NCI-H2171 (cell line): ENCODE measurements at places on chromosomes 6 and 20.

GRCh38 chr20:48321271-48321670 lies 506.5 kb downstream of the PREX1 start:
- no peak for DNase-seq

DNA sequence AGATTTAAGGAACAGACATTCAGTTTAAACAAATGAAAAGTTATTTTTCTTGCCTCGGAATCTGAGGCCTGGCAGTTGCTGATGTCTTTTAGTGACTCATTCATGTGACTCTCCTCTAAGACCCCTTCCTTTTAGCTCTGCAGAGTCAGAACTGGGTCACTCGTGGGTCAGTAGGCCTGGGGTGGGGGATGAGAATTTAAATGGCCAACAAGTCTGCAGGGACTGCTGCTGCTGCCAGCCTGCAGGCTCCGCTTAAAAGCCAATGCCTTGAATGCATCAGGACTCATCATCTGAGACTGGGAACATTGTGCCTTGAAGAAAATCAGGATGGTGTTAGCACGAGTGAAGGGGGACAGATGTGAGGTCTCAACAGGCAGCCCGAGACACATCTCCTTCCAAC lies 404.3 kb downstream of the CDH26 start:
- no peak for DNase-seq

GRCh38 chr6:29419516-29419915 lies 4.8 kb downstream of the OR12D1 start:
- no peak for DNase-seq

- no peak for DNase-seq
These were observed 52.1 kb downstream of the BMP2 start for GRCh38 chr20:6819599-6819998.

DNA sequence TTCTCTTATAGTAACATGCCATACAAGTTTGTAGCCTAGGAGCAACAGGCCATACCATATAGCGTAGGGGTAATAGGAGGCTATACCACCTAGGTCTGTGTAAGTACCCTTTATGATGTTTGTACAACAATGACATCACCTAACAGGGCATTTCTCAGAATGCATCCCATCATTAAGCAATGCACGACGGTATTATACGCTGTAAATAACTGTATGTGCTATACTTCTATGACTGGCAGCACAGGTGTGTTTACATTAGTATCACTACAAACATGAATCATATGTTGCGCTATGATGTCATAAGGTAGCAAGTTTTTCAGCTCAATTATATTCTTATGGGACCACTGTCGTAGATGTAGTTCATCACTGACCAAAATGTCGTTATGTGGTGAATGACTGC lies 31.0 kb downstream of the ADNP start:
- DNase-seq = no peak

GRCh38 chr20:52340036-52340634 lies 148.6 kb upstream of the ZFP64 start:
- peak; percentile 39 for DNase-seq

- DNase-seq = no peak
These were observed 260.0 kb downstream of the ERMARD start for GRCh38 chr6:170011204-170012036.

DNA sequence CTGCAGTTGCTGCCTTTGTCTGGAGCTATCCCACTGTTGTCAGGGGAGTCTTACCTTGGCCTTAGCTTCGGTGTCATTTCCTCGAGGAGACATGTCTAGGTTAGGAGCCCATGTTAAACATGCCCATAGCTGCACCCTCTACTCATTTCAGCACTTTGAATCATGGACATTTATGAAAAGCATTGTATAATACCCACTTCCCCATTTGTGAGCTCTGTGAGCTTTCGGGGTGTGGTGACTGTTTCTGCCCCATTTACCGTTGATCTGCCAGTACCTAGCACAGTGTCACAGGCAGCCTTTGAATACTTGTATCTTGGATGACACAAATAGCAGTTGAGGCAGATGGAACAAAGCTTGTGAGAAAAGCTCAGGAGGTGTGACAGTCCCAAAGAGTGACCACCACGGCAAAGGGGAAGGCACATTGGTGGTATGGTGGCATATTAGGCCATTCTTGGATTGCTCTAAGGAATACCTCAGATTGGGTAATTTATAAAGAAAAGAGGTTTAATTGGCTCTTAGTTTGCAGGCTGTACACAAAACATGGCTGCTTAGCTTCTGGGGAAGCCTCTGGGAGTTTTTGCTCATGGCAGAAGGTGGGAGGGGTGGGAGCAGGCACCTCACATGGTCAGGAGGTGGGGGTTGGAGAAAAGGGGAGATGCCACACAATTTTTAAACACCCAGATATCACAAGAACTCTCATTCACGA lies 42.0 kb downstream of the JARID2 start:
- no peak for DNase-seq

GRCh38 chr20:9323622-9324021 lies 190.8 kb upstream of the LAMP5 start:
- no peak for DNase-seq

- DNase-seq = no peak
These were observed 64.9 kb upstream of the NEDD9 start for GRCh38 chr6:11297376-11297729.

- DNase-seq = no peak
These were observed 829 bp downstream of the MANBAL start for GRCh38 chr20:37290158-37290810.

- no peak for DNase-seq
These were observed 494.1 kb upstream of the CITED2 start for GRCh38 chr6:139868576-139868975.

DNA sequence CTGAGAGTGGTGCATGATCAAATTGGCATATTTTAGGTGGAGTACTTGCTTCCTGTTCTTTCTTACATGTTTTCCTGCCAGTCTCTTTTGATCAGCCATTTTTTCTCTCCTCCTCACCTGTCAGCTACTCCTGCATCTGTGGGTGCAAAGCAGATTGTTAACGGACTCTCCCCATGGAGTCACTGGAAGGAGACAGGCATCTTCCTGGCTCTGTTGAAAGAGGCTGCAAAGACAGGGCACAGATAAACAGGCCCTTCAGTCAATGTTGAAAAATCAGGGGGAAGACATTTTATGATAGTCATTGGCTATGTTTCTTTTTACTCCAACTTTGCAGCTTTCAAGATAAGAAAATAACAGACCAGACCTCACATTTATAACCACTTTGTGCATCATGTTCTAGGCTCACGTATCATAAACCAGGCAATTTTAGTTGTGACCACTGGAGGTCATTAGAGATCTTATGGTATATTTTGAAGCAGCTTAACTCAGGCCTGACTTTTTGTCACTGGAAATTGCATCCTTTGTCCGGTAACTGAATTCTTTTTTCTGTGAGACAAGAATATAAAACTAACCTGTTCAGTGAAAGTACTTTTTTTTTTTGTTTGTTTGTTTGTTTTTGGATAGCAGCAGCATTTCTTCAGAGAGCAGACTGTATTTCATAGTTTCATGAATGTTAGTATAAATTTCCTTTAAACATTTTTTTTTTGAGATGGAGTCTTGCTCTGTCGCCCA lies 20.1 kb downstream of the ECT2L start:
- DNase-seq = peak; percentile 34

GRCh38 chr6:169663468-169663867 lies 38.4 kb downstream of the WDR27 start:
- DNase-seq = no peak

- DNase-seq = no peak
These were observed 99.9 kb downstream of the PRND start for GRCh38 chr20:4821590-4821989.

DNA sequence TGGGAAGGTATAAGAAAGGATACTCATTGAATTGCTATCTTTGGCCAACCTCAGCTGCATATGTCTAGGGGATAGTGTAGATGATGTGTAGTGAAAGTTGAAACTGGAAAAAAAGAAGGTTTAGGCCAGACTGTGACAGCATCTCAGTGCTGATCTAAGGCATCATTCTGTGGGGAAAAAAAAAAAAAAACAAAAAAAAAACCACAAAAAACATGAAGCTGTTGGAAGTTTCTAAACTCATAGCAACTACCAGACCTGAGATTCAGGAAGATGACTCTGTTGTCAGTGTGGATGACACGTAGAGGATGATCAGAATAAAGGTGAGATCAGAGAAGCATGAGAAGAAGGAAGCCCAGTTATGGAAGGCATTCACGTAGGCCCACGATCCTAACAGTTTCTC lies 100.8 kb upstream of the CNKSR3 start:
- DNase-seq = no peak

DNA sequence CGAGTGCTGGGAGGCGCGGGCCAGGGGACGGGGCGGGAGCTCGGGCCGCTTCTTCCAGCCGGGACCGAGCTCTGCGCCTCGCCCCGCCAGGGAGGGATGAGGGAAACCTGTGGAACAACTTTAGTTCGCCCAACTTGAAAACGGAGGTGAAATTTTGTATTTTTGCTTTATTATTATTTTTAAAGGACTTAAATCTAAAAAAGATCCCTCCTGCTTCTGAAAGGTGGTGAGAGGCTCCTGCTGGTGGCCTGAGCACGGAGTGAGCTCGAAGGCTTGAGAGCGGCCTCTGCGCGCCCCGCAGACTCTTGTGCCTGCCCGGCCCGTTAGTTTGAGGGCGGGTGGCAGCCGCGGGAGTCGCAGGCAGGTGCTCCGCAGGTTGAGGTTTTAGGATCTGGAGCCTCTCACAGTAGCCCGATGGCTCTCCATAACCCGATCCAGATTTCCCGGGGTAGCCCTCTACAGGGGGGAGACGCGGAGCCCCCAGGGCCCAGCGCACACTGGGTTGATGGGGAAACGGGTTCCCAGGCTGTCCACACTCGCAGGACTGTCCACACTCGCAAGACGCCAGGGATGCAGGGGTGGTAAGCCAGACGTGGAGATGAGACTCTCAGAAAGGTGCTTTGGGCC lies 46.2 kb upstream of the SUPT3H start:
- no peak for DNase-seq

- peak; percentile 7 for DNase-seq
These were observed 8.9 kb downstream of the SLC16A10 start for GRCh38 chr6:111096246-111096645.

DNA sequence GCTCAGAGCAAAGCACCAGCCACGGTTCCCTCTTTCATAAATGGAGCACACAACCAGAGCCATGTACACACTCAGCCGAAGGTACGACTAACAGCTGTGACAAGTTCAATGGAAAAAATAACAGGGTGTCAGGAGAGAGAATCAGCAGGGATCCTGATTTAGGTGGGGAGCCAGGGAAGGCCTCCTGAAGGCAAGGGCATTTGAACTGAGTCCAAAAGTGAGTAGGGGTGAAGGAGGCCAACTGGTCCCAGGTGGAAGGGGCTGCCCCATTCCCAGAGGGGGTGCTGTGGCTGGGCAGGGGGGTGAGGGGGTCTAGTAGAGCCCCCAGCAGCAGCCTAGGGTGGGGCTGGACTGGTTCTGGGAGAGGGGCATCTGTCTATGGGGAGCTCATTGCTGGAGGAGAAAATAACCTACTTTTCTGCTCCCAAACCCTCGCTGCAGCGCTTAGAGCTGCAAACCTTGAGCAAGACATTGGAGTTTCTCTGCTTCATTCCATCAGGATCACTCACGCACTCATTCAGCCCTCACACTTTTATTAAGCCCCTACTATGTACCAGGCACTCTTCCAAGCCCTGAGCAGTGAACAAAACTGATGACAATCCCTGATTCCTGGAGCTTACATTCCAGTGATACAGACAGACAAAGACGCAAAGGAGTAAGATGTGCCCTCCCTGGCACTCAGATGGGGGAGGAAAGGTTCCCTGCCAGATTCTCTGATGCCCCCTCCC lies 113.5 kb downstream of the TOX2 start:
- DNase-seq = no peak

GRCh38 chr6:30884521-30885480 lies 482 bp downstream of the DDR1 start:
- no peak for DNase-seq

DNA sequence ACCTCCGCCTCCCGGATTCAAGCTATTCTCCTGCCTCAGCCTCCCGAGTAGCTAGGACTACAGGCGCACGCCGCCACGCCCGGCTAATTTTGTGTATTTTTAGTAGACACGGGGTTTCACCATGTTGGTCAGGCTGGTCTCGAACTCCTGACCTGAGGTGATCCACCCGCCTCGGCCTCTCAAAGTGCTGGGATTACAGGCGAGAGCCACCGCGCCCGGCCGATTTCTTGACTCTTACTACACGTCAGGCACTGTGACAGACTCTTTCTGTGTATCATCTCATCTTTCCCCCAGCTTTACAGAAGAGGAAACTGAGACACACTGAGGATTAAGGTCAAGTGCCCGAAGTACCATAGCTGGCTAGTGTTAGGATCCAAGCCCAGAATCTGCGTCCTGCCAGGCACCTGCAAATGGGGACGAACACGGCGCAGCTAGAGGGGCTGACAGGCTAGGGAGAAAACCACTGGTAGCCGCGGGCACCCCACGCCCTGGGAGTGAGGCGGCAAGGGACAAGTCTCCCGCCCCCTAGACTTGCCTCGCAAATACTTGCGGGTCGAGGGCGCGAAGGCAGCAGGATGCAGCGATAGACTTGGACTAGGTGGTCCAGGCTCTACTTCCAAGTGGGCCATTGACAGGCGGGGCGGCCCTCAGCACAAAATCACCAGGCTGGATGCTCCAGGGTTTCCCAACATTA lies 1.1 kb upstream of the TAF8 start:
- DNase-seq = no peak

DNA sequence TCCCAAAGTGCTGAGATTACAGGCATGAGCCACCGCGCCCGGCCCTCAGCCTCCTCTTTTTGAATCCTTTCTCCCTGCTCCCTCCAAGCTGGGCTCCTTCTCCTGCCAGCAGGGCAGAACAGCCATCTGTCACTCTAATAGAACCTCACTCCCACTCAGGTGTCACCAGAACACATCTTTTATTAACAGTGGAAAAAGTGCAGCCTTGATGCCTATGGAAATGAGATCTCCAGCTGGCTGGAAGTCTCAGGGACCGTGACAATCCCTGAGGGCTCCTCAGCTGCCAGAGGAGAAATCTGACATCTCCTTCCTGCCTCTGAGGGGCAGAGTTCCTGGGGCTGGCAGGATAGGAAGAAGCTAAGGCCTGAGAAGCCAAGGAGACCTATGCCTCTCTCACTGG lies 28.0 kb downstream of the TMC2 start:
- DNase-seq = peak; percentile 97

- no peak for DNase-seq
These were observed 19.4 kb downstream of the COL11A2 start for GRCh38 chr6:33172688-33173534.

DNA sequence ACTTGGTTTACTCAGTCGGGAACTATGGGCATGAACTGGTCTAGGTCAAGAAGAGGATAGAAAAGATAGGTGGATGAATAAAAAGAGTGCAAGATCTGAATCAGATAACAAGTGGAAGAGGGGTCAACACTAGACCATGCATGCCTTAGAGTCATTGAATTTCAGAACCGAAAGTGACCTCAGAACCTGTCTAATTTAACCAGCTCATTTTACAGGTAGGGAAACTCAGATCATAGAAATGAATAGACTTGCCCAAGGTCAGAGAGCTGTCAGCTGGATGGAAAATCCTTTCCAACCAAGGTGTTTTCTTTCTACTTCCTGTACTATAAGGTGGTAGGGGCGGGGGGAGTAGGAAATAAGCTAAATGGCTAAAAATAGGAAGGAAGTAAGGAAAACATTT lies 121.4 kb upstream of the ADGRF1 start:
- no peak for DNase-seq

GRCh38 chr6:112190164-112190563 lies 64.2 kb downstream of the LAMA4 start:
- no peak for DNase-seq

- no peak for DNase-seq
These were observed 24.5 kb downstream of the PYGB start for GRCh38 chr20:25272223-25273000.

GRCh38 chr6:111668410-111668809 lies 62.7 kb upstream of the TRAF3IP2 start:
- no peak for DNase-seq

GRCh38 chr20:25508083-25508770 lies 77.1 kb downstream of the NINL start:
- no peak for DNase-seq
